NCI-H1105 (cell line): ENCODE measurements at places on chromosomes 4 and X.

DNA sequence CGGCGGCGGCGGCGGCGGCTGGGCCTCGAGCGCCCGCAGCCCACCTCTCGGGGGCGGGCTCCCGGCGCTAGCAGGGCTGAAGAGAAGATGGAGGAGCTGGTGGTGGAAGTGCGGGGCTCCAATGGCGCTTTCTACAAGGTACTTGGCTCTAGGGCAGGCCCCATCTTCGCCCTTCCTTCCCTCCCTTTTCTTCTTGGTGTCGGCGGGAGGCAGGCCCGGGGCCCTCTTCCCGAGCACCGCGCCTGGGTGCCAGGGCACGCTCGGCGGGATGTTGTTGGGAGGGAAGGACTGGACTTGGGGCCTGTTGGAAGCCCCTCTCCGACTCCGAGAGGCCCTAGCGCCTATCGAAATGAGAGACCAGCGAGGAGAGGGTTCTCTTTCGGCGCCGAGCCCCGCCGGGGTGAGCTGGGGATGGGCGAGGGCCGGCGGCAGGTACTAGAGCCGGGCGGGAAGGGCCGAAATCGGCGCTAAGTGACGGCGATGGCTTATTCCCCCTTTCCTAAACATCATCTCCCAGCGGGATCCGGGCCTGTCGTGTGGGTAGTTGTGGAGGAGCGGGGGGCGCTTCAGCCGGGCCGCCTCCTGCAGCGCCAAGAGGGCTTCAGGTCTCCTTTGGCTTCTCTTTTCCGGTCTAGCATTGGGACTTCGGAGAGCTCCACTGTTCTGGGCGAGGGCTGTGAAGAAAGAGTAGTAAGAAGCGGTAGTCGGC is 528 bp downstream of the FMR1 start:
- DNase-seq = peak; percentile 48

DNA sequence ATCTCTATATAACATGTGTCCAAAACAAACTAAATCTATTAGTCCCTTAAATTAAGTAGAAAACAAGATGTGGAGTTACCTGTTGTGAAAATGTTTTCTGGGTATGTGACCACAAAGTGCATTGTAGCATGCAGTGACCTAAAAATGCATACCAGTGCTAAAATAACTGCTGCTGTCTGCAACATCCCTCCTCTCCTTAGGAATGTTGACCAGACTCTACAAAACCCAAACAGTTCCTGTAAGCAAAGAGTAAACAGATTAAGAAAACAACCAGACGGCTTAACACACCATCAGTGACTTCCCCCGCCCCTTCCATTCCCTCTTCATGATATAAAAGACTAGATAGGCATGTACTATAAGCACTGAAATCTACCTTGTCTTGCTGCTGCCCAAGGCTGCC is 15.8 kb upstream of the RAB33B start:
- no peak for DNase-seq

- DNase-seq = no peak
Observed at GRCh38 chr4:200936-201335, 76.6 kb downstream of the ZNF718 start.

DNA sequence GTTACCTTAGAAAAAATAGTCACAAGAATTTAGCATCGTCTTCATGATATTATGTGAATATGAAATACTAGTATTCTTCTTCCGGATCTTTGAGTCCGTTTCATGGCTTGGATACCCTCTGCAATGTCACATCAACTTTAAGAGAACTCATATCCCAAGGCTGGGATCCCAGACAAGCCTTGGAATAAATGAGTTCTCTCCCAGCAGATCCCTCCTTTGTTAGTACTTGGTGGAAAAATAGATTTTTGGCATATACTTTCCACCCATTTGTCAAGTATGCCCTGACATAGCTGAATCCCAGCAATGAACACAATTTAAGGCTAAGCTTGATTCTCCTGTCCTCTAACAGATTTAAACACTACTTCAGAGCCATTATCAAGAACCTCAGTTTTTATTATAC is 144.5 kb downstream of the PPARGC1A start:
- no peak for DNase-seq
